ENCODE measurements at places on chromosomes 13 and 19.

DNA sequence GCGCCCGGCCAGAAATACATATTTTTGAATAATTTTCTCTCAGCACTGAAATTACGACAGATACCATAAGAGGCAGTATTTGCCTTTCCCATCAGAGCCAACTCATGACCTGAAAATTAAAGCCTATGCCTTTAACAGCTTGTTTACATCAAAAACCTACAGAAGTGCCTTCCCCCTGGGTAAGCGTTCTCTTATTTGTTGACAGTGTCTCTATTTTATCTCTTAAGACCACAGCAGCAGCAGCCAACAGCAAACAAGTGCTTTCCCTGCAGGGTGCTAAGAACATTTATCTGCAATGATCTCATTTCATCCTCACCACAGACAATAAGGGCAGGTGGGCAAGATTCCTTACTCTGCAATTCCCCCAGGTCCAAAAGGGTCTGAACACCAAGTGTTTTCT is 6.0 kb downstream of the AKAP8L start:
- DNase-seq: no peak

- no peak for DNase-seq
These were observed 142.4 kb downstream of the MYCBP2 start for GRCh38 chr13:77184455-77184854.

- DNase-seq: no peak
These were observed 66.1 kb upstream of the FRY start for GRCh38 chr13:31965361-31966066.

- DNase-seq: no peak
These were observed 252.8 kb downstream of the RFC3 start for GRCh38 chr13:34070544-34071303.

DNA sequence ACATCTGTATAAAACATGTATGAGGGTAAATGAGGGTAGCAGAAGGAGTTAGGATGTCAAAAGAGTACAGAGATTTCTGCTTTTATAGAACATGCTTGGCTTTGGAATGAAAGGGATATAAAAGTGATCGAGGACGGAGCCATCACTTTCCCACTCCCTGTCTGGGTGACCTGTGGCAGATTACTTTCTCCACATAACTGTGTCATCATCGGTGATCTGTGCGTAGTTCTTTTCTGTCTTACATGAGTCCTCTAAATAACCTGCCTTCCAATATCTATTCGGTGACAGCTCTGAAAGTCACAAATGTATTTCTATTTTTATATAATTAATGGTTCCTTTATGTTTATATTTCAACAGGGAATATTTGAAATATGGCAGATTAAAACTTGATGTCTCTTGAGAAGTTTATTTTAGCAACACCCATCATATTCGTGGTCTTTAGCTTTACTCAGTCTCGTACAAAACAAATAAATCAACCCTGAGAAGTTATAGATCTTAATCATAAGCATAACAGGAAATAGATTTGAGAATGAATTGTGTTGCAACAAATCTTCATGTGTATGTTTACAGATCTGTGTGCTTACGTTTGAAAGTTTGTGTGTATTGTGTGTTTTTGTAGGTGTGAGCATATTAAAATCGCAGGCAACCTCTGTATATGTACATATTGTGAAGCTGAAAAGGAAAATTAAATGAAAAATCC is 1094.3 kb downstream of the EFNB2 start:
- DNase-seq: no peak

DNA sequence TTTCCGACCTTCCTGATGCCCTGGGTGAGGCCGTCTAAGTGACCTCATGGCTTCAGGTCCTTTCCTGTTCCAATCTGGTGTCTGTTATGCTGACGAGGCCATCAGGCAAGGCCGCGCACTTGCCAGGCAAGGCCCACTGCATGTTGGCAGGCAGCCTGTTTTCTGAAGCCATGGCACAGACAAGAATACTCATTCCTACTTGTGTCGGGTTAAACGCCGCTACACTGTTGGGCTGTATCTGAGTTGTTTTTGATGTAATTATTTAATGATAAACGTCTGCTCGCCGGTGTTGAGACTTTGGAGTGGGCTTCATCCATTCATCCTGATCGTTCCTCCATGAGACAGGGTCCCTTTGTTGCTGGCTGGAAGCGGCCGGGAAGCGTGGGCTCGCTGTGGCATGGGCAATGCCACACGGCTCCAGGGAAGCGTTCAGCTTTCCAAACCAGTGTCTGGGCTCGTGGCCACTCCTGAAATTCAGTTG is 92.1 kb downstream of the ATP11A start:
- no peak for DNase-seq

Data from GM23338 (cell line).